ENCODE measurements at places on chromosomes 16 and 17.

DNA sequence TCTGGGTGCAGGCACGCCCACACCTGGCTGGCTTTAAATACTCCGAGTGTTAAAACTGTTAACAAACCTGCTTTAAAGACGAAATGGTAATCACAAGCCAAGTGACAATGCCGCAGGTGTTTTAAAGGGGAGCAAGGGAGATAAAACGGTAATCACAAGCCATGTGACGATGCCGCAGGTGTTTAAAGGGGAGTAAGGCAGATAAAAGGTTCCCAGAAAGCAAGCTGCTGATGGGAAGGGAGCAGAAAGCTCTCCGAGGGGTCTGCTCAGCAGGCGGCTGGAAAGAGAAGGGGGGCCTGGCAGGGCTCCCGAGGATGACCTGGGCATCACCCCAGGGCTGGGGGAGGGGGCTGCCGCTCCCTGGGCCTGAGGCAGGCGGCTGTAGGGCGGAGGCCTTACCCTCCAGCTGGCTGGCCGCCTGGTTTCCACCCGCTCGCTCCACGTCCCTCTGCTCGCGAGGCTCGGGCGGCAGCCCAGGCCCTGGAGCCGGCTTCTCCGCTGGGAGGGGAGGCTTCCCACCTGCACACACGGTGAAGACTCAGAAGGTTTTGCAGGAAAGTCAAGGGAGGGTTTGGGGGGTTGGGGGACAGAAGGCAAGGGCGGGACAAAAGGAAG, 12.1 kb downstream of the NDUFAF8 start:
- DNase-seq = no peak

GRCh38 chr17:6914711-6915110, 81.1 kb upstream of the ALOX12 start:
- DNase-seq = no peak

DNA sequence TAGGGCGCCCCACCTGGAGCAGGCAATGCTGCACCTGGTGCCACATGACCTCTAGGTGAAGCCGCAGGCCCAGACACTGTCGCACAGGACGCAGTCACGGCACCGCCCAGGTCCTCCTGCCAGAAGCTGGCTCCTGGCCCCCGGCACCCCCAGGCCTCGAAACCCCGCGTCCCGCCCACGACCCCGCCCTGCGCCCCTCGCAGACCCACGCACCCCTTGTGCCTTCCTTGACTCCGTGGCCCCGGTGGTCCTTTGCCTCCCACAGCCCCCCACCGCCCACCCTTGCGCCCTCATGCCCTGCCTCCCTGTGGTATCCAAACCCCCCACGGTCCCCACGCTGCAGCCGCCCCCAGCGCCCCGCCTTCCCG, 6.3 kb upstream of the C1QTNF8 start:
- DNase-seq = no peak

DNA sequence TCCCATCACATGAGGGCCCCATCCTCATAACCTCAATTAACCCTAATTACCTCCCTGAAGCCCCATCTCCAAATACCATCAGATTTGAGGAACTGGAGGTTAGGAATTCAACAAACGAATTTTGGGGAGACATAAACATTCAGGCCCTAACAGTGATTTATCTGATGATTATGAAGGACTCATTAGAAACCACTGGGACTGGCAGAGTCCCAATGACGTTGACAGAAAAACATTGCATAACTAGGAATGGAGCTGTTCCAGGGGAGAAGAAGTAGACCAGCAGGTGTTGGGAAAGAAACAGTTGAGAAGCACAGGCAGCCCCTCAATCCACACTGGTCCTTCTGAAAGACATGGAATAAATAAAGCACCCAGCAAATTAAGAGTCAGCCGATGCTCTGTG, 282.0 kb downstream of the MAP2K4 start:
- DNase-seq = no peak

- no peak for DNase-seq
These were observed 197.1 kb downstream of the ZFHX3 start for GRCh38 chr16:72850853-72851252.

DNA sequence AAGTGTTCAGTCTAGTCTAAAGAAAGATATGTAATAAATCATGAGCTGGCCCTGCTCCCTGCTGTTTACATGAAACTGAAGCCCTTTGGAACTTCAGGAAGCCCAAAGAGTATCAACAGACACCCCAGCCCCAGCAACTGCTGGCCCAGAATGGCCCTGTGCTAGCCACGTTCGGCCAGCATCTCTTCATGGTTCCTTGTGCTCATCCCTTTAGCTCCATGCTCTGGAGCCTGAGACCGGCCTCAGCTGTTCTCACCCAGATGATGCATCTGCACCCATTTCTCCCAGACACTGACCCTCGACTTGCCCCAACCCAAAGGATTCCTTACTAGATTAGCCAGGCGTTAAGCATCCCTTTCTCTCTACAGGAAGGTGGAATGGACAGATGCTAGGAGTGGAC, 207.3 kb downstream of the HS3ST3B1 start:
- no peak for DNase-seq

- DNase-seq = no peak
These were observed 56.6 kb downstream of the LYRM1 start for GRCh38 chr16:20957153-20957552.

DNA sequence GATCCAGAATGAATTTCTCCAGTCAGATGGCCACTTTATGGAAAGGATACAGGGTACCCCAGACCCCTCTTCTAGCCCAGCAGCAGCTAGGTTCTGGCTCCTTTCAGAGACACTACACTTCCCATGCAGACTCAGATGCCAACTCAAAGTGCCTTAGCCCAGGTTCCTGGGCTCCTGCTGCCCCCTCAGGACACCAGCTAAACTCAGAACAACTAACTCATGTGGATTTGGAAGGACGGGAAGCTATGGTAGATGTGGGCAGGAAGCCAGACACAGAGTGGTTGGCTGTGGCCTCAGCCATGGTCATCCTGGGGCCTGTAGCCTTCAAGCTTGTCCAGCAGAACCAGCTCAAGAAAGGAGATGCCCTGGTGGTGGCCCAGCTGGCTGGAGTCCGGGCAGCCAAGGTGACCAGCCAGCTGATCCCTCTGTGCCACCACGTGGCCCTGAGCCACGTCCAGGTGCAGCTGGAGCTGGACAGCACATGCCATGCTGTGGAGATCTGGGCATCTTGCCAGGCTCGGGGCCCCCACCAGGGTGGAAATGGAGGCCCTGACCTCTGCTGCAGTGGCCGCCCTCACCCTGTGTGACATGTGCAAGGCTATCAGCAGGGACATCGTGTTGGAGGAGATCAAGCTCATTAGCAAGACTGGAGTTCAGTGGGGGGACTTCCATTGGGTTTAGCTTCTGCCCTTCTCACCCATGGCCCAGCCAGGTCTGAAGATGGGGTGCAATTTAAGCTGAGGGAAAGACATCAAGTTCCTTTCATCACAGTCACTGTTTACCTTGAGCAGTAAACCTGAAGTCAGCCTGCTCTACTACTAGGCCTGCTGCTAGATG, 111.8 kb downstream of the N4BP1 start:
- no peak for DNase-seq

DNA sequence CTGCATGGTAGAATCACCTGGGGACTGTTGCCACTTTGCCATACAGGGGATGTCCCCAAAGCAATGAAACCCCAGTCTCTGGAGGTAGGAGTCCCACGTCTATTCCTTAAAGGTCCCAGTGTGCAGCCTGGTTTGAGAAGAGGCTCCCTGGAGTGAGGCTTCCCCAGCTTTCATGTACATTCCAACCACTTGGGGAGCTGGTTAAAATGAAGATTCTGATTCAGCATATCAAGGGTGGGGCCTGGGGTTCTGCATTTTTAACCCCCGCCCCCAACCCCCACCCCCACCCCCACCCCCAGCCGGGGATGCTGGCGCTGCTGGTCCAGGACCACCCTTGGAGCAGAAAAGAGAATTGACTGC, 241.2 kb downstream of the FOXL1 start:
- DNase-seq = no peak

DNA sequence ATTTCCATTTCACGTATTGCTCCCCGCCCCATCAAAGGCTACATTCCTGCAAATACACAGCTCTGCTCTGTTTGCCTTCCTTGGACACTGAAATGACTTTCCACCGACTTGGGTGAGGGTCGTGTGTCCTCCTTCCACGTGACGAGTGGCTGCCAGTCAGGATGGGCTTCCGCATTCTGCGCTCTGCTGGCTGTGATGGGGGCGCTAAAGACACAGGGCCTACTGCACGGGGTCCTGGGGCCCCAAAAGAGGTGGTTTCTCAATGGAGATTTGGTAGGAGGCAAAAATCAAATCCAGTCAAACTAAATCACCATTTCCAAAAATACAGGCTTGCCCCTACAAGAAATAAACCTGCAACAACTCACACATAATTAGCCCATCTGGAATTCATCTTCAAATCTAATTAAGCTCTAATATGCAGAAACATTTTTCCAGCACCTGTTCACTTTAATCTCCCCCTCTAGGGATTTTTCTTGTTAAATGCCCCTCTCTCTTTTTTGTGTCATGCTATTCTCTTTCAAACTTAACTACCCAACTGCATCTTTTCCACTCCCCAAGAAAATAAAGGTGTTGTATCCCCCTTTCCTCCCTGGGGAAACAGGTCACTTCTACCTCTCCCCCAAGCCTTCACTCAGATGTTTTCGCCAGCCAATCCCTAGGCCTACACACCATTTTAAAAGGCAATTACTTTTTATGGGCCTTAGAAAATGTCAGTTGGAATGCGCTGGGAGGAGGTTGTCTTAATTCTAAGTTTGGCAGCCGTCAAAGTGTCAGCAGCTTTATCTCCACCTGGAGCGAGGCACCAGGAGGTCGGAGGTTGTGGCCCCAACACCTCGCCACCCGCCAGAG, 21.9 kb upstream of the FAAP100 start:
- no peak for DNase-seq

DNA sequence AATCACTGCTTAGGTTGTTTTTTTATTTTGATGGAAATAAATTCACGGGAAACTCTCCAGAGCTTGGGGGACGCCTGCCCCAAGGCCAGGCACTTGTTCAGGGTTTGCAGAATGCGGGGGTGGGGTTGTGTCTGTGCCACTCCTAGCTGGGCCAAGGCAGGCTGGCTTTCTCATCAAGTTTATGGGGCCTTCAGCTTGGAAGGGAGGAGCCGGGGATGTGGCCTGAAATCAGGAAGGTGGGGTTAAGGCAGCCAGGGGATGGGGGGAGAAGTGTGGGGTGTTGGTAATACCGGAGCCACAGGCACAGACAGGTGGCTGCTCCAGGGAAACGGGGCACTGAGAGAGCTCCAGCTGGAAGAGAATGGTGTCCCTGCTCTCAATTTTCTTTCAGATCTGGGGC, 1.7 kb upstream of the CHAD start:
- no peak for DNase-seq

- no peak for DNase-seq
These were observed at the start of gene B4GALNT2 for GRCh38 chr17:49132699-49133364. Gene B4GALNT2 (plus strand): TSS chr17:49132769. CDS start chr17:49132793, 24 bp downstream.

Measured in GM13977 (cell line).